Hippocampal formation (tissue), 2 donors: ENCODE measurements at places on chromosomes 2 and 18.

GRCh38 chr2:44949329-44950151, 8.0 kb downstream of the SIX3 start:
- DNase-seq, result no peak

- no peak for DNase-seq
Measured at GRCh38 chr2:225069966-225070365, 27.7 kb upstream of the DOCK10 start.

GRCh38 chr2:172103471-172104272, 972 bp upstream of the DLX2 start:
- DNase-seq, result peak; percentile 62

DNA sequence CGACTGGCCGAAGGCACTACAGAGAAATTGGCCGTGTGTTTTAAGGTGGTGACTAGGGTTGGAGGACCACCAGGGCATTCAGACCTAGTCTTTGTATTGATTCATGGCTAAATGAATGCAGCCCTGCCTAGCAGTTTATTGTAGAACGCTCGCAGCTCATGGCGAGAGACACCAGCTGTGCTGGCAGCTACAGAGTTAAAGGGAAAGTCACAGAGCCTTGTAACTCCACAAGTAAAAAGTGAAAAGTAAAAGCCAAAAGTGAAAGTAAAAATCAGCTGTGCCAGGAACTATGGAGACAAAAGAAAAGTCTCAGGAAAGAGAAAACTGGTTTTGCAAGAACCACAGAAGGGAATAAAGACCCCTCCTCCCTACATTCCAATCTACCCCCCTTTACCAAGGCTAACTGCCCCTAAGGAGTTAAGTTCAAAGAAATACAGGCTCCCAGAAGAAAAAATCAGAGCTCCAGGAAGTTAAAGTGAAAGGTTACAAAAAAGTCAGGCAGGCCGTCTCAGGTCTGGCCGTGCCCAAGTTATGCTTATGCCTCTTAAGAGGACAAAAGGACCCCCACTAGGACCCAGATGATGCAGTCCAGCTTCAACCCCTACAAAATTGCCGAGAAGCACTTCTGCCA, 46.4 kb upstream of the SELENOI start:
- no peak for DNase-seq

GRCh38 chr2:120269076-120269744, 16.6 kb downstream of the RALB start:
- no peak for DNase-seq

GRCh38 chr2:141035846-141036420, 1094.9 kb downstream of the LRP1B start:
- no peak for DNase-seq

GRCh38 chr2:186590350-186590758, 498 bp downstream of the ITGAV start:
- DNase-seq, result peak; percentile 66

DNA sequence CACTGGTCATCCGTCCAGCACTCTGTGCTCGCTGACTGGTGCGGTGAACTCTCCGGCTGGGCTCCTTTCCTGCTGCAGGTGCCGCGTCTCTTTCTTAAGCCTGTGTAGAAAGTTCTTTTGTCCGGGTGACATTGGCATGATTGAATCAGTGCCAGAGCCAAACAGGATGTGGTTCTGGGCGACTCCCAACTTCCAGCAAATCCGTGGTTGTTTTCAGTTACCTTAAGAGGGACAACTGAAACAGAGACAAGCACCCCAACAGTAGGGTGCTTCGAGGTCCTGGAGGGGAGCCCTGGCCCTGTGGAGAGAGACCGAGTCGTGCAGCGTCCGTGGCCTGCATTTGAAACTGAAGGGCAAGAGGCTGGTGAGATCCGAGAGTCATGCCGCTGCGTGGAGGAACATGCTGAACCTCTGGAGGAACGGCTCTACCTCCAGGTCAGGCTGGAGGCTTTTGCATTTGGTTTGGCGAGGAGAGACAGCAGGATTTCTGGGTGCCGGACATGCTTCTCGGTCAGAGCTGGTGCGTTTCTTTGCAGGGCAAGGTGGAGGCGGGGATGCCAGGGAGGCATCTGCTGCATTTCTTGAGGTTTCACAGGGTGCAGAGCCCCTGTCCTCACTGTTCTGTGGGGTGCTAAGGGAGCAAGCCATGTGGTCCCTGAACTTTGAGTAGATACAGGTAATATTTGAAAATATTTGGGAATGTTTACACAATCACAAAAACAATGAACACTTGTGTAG, 26.8 kb downstream of the SH3BP4 start:
- no peak for DNase-seq

DNA sequence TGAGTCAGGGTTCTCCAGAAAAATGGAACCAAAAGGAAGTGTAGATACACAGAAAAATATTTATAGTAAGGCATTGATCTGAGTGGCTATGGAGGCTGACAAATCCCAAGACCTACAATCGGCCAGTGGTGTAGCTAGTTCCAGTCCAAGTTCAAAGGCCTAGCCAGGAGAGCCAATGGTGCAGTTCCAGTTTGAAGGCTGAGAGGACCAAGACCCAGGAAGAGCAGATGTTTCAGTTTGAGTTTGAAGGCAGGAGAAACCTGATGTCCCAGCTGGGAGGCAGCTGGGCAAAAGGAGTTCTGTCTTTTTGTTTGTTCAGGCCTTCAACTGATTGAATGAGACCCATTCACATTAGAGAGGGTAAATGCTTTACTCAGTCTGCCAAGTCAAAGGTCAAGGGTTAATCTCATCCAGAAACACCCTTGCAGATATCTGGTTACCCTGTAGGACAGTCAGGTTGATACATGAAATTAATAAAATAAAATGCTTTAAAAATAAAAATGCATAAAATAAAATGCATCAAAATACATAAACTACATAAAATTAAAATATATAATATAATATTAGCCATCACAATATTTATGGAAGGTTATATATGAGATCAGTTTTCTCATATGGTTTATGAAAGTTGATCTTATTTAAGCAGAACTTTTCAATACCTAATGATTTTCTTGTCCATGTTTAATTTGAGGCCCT, 38.7 kb downstream of the KCNE4 start:
- DNase-seq, result no peak

DNA sequence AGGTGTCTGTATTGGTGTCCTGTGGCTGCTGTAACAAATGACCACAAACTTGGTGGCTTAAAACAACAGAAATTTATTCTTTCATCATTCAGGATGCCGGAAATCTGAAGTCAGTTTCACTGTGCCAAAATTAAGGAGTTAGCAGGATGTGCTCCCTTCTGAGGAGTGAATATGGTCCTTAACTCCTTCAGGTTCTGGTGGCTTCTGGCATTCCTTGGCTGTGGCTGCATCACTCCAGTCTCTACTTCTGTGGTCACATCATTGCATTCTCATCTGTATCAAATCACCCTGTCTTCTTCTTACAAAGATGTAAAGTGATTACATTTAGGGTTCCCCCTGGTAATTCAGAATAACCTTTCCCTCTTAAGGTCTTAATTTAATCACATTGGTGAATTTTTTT, 12.6 kb downstream of the GPD2 start:
- DNase-seq, result no peak
